Memory B cell (primary cell): ENCODE measurements at places on chromosomes 1 and 21.

GRCh38 chr1:207404849-207405525 is 49.1 kb upstream of the CR2 start:
- peaks cover 16% of the 10 kb centered on the region for H3K4me1 ChIP-seq
- no peak for DNase-seq
- H3K27me3 ChIP-seq: no peaks in the 10 kb centered on the region

GRCh38 chr1:27891196-27891889 is 19.0 kb downstream of the THEMIS2 start:
- peaks cover 18% of the 10 kb centered on the region for H3K36me3 ChIP-seq
- DNase-seq: peak; percentile 66
- H3K27me3 ChIP-seq: no peaks in the 10 kb centered on the region
- peak overlapping the region; percentile 62 for H3K4me3 ChIP-seq
- H3K27ac ChIP-seq: peak overlapping the region; percentile 99

GRCh38 chr1:203492082-203492747 is 1.7 kb upstream of the OPTC start:
- H3K27ac ChIP-seq: no peak overlapping the region
- H3K4me3 ChIP-seq: no peak overlapping the region
- H3K36me3 ChIP-seq: no peaks in the 10 kb centered on the region
- no peak for DNase-seq
- peaks cover 3% of the 10 kb centered on the region for H3K4me1 ChIP-seq

GRCh38 chr1:236497908-236498307 is 25.9 kb upstream of the LGALS8 start:
- H3K4me1 ChIP-seq: peaks cover 4% of the 10 kb centered on the region
- no peaks in the 10 kb centered on the region for H3K36me3 ChIP-seq
- no peak overlapping the region for H3K27ac ChIP-seq

DNA sequence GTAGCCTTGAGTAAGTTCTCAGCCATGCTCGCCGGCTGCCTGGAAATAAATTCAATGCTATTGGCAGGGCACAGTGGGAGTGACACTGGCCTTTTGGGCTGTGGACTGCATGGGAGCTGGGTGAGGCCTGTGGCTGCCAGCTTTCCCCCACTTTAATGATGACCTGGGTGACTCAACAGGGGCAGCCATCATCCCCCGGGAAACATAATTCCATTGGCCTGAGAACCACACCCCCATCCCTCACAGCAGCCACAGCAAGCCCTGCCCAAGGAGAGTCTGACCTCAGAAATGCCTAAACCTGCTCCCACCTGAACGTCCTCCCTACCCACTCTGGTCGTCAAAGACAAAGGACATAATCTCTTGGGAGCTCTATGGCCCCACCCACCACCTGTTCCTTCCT is 384.0 kb downstream of the LTN1 start:
- peaks cover 18% of the 10 kb centered on the region for H3K36me3 ChIP-seq
- H3K4me3 ChIP-seq: no peak overlapping the region
- no peak for DNase-seq
- H3K27ac ChIP-seq: no peak overlapping the region
- H3K4me1 ChIP-seq: peaks cover 10% of the 10 kb centered on the region

DNA sequence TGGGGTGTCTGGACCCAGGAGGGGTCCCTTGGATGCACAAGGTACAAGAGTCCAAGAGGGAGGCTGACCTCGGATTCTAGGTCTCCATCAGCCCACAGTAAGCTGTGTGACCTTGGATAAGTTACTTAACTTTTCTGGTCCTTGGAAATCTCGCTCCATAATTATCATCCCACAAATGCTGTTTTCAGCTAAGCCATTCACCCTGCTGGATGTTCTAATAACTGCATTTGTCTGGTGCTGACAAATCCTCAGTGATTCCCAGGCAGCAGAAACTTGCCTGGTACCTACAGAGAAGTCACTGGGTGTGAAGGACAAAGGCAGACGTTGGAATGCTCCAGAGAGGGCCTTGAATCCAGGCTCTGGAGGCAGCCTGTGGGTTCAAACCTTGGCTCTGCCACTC is 89.7 kb downstream of the IGSF21 start:
- no peaks in the 10 kb centered on the region for H3K36me3 ChIP-seq
- no peak for DNase-seq
- no peaks in the 10 kb centered on the region for H3K4me1 ChIP-seq
- peaks cover 22% of the 10 kb centered on the region for H3K27me3 ChIP-seq

GRCh38 chr1:195745189-195746010 is 862.8 kb downstream of the KCNT2 start:
- H3K4me3 ChIP-seq: no peak overlapping the region
- H3K27ac ChIP-seq: no peak overlapping the region
- H3K27me3 ChIP-seq: no peaks in the 10 kb centered on the region
- DNase-seq: no peak
- no peaks in the 10 kb centered on the region for H3K36me3 ChIP-seq

DNA sequence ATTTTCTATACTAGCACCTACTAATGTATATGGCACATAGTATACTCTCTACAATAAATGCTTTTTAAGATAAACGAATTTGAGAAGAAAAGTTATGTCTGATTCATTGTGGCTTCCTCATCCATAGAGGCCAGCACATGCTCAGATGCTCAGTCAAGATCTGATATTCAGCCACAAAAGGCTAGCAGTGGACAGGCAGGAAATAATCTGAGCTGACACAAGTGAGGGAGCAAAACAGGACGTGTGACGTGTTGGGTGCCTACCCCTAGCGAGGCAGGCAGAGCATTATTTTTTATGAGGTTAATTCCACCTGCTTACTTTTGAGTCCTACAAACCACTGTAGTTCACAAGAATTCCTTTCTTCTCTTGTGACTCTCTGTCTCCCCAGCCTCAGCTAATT is 550.9 kb downstream of the SMYD3 start:
- no peaks in the 10 kb centered on the region for H3K27me3 ChIP-seq
- peaks cover 19% of the 10 kb centered on the region for H3K4me1 ChIP-seq
- no peak for DNase-seq
